ENCODE measurements at places on chromosomes 5 and 9.

GRCh38 chr9:113568571-113569321 is 105.2 kb downstream of the RGS3 start:
- no peak for DNase-seq

DNA sequence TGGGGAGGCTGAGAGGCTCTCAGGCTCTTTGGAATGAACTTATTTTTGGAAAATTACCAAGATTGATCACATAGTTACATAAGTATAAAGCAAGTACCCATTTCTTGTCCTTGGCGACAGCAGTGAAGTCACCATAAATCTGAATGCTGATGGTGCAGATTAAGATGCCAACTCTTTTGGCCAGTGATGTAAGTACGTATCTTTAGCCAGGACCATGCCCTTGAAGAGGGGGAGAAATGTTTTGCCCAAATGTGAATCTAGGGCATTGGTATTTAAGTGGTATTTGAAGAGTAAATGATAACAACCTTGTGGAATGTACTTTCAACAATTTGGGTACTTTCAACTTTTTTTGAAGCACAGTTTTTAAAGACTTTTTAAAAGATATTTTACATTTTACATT is 68.2 kb upstream of the RAD23B start:
- DNase-seq = no peak

- no peak for DNase-seq
Measured at GRCh38 chr5:58622936-58623871, 40.3 kb downstream of the RAB3C start.

DNA sequence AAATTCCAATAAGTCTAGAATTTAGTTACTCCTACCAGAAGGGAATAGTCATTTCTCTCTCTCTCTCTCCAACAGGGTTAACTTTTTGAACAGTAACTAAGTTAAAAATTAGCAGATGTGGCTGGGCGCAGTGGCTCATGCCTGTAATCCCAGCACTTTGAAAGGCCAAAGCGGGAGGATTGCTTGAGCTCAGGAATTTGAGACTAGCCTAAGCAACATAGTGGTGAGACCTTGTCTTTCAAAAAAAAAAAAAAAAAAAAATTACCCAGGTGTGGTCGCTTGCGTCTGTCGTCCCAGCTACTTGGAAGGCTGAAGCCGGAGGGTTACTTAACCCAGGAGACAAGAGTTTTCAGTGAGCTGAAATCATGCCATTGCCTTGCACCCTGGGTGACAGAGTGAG is 639.7 kb downstream of the PTPRD start:
- DNase-seq = no peak

DNA sequence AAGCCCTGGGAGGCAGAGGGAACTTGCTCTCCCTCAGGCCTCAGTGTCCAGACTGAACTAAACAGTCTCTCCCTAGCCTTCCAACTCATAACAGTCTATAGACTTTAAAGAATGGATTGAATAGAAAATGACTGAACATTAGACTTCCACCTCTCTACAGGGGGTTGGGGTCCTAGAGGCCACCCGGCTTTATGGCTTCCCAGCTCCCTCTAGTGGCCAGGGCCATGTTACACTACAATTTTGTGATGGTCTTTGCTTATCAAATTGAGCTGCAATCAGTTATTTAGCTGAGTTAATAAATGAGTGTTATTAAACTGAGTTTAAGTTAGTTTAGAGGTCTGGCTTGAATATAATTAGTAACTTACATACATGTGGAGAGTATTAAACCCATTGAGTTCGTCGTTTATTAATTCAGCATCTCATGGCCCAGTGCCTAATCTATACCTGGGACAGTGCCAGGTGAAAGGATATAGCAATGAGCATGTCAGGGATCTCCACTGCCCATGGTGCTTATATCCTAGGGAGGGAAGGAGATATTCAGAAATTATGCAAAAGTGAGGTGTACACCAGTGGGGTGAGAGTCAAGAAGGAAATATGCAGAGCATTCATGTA is 105.2 kb downstream of the SH3TC2 start:
- peak; percentile 3 for DNase-seq

GRCh38 chr5:10201223-10201868 is 48.3 kb downstream of the ATPSCKMT start:
- DNase-seq = no peak
